ENCODE measurements at places on chromosomes 12 and 14. TPM values are rescaled to one million over a fixed set of nuclear protein-coding genes. Genes with fewer than 3 reads are reported as not detected.

Gene NRL
- total RNA-seq = 394 TPM

Gene COCH
- total RNA-seq = 37.7 TPM

Gene IAPP
- total RNA-seq = not detected

Gene AMHR2
- total RNA-seq = 0.71 TPM

Gene CDCA3
- 6.3 TPM for total RNA-seq

Gene IL26
- total RNA-seq = not detected

Gene LIN52
- total RNA-seq = 19.8 TPM

Gene B4GALNT3
- 6.8 TPM for total RNA-seq

Gene KERA
- 52.3 TPM for total RNA-seq

Gene PROX2
- not detected for total RNA-seq

Gene SLC38A4
- total RNA-seq = 0.88 TPM

Gene PLA2G1B
- total RNA-seq = not detected

Gene ALG10B
- 19.7 TPM for total RNA-seq

Gene SLC5A8
- total RNA-seq = 1.9 TPM

Gene SMIM41
- total RNA-seq = not detected

Gene OR6C2
- not detected for total RNA-seq

Gene ZDHHC22
- 5.6 TPM for total RNA-seq

Gene PUS1
- total RNA-seq = 9.0 TPM

Gene OAS3
- 10.3 TPM for total RNA-seq

Gene ERP27
- 1.3 TPM for total RNA-seq

Gene PRIMA1
- 2.9 TPM for total RNA-seq

Gene MANSC1
- 5.6 TPM for total RNA-seq

Gene GYS2
- not detected for total RNA-seq

Gene LETMD1
- total RNA-seq = 65.2 TPM

Gene AMN1
- total RNA-seq = 42.8 TPM

Gene ST8SIA1
- 20.5 TPM for total RNA-seq

Gene AKAP5
- 3.8 TPM for total RNA-seq

Gene GPR84
- total RNA-seq = 0.16 TPM

Gene VRTN
- not detected for total RNA-seq

Gene ANG
- 5.1 TPM for total RNA-seq

Gene ANO2
- total RNA-seq = 94.8 TPM

Gene PPP4R4
- 10.0 TPM for total RNA-seq

Gene DEGS2
- 2.1 TPM for total RNA-seq

Gene SRP54
- total RNA-seq = 107 TPM

Gene CFAP251
- 6.0 TPM for total RNA-seq

Gene PMEL
- total RNA-seq = 363 TPM

Gene TDRD9
- 11.0 TPM for total RNA-seq

Gene HOXC5
- total RNA-seq = not detected

Gene DLK1
- total RNA-seq = 112 TPM

Gene GPR162
- 35.4 TPM for total RNA-seq

Gene FNTB
- total RNA-seq = 14.3 TPM

Gene WNT1
- total RNA-seq = not detected

Gene PTPRQ
- total RNA-seq = 21.9 TPM

Gene CDCA4
- 22.8 TPM for total RNA-seq

Gene GSG1
- total RNA-seq = 17.3 TPM

Gene BCDIN3D
- total RNA-seq = 5.5 TPM

Gene INHBC
- total RNA-seq = not detected

Gene AKAP6
- 74.4 TPM for total RNA-seq

Gene LTBP2
- total RNA-seq = 49.8 TPM

Gene ANKS1B
- 83.8 TPM for total RNA-seq

Gene PPFIA2
- 107 TPM for total RNA-seq

Gene ZNF385A
- 105 TPM for total RNA-seq

Gene RND1
- total RNA-seq = 2.3 TPM

Gene ANO4
- 3.1 TPM for total RNA-seq

Gene SYCP3
- total RNA-seq = not detected

Gene NRXN3
- total RNA-seq = 101 TPM

Measured in camera-type eye (tissue), 1 donor.